ENCODE measurements at places on chromosomes 5 and 9. TPM values are rescaled to one million over a fixed set of nuclear protein-coding genes. Genes with fewer than 3 reads are reported as not detected.

Gene DDX4
- total RNA-seq: not detected

Gene LECT2
- not detected for total RNA-seq

Gene TRIM36
- 3.4 TPM for total RNA-seq

Gene PAEP
- total RNA-seq: not detected

Gene CAMK4
- 1.2 TPM for total RNA-seq

Gene NR4A3
- total RNA-seq: 1.7 TPM

Gene FAM120AOS
- 68.5 TPM for total RNA-seq

Gene GABRB2
- total RNA-seq: 4.6 TPM

All from thyroid gland (tissue), 4 donors.